ENCODE measurements at places on chromosomes 12 and 14.

- DNase-seq, result peak; percentile 99
These were observed at the start of gene PPP2R5E for GRCh38 chr14:63543000-63543825. Gene PPP2R5E, minus strand, starts transcription at chr14:63543377. Its CDS starts 3,692 bp downstream, at chr14:63539685.

DNA sequence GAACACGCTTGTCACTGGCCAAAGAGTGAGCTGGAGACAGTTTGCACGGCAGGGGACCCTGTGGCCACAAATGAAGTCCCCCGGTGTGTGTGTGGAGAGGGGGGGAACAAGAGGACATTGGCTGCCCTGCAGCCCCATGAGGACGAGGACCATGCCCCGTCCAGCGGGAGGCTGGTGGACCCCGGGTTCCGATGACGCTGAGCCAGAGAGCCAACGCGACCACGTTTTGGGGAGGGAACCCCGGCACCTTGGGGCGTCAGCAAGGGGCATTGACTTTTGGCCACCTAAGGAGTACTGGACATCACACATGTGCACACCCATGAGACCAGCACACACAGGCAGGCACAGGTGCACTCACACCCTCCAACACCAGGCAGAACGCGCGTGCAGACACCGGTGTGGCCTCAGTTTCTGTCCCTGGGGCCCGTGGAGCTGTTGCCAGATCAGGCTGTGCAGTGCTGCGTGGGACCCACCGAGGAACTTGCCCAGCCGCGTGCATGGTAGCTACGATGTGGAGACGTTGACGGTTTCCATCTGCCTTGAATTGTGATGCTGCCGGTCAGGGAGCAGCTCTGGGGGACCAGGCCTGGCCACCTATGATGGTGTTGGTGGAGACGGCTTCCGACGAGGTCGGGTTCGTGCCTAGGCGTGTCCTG, 26.5 kb downstream of the NOC4L start:
- no peak for DNase-seq

- peak; percentile 30 for DNase-seq
These were observed 77.6 kb upstream of the DACT1 start for GRCh38 chr14:58560208-58560607.

- no peak for DNase-seq
These were observed 21.8 kb upstream of the RIN3 start for GRCh38 chr14:92491782-92492181.

DNA sequence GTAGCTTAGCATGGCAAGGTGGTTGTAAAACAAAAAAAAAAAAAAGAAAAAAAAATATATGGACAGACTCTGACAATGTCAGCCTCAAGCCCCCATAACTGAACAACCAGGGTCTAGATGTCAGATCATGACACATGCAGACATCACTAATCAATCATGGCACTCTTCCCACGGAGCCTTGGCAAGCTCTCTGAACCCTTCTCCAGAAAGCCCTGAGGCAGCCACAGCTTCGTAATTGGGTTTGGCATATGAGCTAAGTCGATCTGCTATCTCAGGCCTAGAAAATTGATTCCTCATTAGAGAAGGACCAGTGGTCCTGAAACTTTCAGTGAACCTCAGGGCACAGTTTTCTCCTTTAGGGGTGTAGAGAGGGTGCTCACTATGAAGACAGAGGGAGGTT, 112.2 kb downstream of the GPR135 start:
- no peak for DNase-seq

DNA sequence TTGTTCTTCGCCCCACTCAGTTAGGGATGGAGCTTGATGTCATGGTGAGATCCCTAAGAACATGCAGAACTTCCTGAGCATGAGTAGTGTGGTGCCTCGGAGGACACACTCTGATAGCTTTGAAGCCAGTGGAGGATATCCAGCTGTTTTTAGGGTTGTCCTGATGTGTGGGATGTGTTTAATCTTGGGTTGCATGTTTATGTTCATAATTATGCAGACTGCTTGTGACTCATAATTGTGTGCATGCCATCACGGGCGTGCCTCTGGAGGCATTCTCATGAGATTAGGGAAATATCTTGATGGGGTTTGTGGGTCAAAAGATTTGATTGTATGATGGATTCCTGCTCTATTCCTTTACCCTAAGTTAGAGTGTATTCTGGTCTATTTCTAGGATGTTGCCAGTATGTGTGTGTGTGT, 267.4 kb upstream of the PELI2 start:
- no peak for DNase-seq

- DNase-seq, result no peak
These were observed 96.2 kb upstream of the CPM start for GRCh38 chr12:69028941-69029729.

GRCh38 chr12:49349266-49349665, 2.6 kb downstream of the DNAJC22 start:
- no peak for DNase-seq

GRCh38 chr14:56333359-56334292, 215.4 kb downstream of the PELI2 start:
- peak; percentile 58 for DNase-seq

GRCh38 chr12:26396402-26396801, 201.0 kb downstream of the SSPN start:
- DNase-seq, result no peak

DNA sequence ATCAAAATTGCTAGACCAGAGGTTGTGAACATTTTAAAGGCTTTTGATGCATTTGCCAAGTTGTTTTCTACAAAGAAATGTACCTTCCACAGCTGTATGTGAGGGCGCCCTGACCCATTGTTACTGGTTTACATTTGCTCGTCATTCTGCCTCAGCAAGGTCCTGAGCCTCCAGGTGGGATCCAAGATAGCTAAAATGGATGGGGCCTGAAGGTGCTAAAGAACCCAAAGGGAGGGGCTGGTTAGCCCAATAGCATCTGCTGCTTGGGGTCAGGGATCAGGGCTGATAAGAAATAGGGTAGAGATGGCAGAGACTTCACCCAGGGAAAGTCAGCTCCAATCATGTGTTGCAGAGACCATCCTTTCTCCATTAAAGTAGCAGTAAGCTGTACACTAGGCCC, 43.1 kb downstream of the GALNT16 start:
- DNase-seq, result no peak

GRCh38 chr14:99055816-99056215, 216.2 kb downstream of the BCL11B start:
- DNase-seq, result no peak

DNA sequence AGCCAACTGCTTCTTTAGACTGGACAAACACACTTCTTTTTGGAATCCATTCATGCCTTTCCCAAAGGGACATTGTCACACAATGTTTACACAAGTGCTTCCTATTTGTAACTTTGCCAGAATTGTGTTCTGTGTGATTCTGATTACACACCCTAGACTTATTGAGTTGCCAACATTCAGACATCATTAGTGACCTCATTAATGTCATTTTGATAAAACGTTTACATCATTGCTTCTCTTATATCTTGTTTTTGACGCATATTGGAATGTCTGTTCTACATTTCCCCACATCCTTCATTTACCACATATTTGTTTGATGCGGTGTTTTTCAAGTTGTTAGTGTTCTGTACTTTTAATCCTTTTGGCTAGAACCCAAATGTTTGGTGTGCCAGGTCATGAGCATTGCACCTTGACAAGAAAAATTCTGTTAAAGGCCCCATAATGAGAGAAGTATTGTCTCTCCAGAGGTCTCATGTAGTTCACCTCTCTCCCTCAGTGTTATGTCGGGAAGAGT, 305.5 kb downstream of the AEBP2 start:
- DNase-seq, result peak; percentile 97

DNA sequence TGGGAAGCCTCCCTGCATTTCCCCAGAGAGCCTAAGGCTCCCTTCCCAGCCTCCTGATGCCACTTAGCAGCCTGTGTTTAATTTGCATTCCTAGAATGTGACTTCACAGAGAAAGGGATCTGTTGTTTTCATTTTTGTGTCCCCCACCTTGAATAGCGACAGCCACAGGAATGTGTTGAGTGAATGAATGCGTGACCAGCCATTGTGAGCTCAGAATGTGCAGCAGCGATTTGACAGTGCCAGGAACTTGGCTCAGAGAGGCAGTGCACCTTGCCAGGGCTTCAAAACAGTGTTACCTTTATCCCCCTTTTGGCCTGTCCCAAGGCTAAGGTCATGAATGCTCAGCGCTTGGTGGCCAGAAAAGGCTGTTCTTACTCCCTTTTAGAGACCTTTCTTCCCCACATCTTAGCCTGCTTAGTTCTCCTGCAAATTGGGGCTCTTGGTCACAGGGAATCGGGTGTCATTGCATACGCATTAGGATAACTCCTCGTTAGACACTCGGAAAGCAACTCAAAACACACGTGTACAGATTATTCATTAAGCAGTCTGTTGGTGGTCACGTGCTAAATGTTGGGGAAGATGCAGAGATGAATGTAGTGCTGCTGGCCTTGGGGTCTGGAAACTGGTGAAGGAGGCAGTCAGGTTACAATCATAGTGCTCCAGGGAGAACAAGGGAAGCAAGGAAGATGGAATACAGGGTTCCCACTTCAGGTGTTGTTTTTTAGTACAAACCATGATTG, 9.8 kb downstream of the NTF3 start:
- no peak for DNase-seq

DNA sequence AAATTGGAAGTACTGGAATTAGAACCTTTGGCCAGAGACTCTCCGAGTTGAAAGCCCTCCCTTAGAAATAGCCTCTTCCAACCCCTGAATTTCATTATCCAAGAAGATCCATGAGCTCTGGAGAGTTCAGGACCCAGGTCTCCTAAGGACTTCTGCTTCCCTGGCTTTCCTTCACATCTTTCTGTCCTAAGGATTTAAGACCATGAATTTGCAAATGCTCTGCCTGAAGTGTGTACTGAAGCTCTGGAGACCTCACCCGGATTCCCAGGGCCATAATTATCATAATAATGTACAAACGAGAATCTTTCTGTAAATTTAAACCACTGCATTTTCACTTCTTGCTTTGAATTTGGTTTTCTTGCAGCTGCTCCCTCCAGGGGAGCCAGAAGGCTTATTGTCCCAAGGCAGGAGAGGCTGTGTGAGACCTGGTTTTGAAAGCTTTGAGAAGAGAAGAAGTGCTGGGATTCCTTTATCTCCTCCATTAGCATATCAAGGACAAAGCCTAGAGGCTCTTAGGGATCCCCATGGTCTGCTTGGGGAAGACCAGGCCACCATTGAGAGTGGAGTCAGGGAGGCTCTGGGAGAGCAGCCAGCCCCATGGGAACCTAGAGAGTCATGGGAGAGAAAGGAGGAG, 41.1 kb downstream of the GLRX5 start:
- no peak for DNase-seq

DNA sequence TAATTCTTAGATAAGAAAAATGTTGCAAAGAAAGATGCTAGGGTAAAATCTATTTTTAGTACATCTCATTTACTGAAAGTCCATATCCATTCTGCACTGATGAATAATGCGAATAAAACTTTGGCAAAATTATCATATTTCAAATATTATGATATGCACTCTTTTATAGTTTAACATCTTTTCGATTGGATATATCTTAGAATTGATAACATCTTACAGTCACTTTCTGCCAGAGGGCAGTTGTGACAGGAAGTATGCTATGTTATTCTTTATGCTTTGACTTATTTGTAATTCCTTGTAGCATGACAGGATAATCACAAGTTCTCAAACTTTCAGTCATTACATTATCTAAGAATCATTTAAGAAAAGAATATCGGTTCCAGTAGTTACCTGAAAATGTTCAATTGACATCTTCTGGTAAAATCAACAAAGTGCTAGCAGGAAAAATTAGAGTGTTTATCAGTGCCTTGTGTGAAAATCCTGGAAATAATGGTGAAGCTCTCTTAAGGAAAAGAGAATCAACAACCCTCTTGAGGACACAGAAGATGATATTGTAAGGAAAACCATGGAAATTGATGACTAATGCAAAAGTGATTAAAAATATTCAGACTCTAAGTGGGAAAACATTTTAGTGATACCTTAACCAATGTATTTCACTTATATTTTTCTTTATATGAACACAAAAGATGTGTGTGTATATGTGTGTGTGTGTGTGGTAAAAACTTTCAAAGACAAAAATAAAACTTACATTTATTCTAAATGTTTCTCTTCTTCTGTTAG, 95.5 kb downstream of the SLC6A15 start:
- DNase-seq, result no peak

DNA sequence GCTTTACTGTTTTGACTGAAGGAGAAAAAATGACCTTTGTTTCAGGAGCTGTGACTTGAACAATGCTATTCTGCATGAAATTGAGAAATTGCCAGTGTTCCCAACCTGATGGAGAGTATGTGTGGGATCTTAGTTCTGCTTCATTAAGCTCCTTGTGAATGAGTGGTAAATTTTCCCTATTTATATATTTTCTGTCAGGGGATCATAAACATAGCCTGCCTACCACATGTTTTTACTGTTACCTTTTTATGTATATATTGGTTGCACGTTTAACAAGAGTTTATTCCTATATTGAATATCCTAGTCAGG, 271.7 kb downstream of the PDZRN4 start:
- no peak for DNase-seq

DNA sequence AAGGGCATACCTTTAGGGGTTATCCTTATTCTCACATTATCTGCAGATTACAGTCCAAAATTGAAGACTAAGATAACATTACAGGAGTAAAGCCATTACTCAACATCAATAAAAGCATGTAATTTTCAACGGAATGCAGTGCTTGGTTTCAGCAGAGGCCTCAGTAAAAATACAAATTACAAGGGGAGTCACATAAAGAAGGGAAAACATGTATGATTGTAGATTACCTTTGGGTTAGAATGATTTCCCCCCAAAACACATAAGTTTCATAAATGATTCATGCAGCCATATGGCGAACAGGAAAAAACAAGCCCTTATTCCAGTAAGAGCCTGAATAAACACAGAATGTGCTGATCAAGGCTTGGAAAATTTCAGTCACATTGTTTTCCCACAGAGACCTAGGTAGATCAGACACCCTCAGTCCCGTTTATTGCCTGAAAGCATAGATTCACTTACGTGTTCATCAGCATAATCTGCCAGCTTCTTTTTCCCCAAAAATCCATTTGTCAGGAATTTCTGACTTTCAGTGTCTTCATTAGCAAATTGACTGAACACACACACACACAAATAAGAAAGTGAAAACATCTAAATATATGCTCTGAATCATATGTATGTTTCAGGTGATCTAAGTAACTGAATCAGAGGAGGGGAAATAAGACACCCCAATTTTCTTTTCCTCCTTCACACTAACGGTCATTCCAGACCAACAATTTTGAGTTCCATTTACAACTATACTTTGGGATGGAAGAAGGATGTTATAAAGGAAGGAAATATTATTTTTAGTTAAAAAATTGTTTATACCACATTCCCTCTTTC, 37.5 kb downstream of the SLC38A4 start:
- no peak for DNase-seq

DNA sequence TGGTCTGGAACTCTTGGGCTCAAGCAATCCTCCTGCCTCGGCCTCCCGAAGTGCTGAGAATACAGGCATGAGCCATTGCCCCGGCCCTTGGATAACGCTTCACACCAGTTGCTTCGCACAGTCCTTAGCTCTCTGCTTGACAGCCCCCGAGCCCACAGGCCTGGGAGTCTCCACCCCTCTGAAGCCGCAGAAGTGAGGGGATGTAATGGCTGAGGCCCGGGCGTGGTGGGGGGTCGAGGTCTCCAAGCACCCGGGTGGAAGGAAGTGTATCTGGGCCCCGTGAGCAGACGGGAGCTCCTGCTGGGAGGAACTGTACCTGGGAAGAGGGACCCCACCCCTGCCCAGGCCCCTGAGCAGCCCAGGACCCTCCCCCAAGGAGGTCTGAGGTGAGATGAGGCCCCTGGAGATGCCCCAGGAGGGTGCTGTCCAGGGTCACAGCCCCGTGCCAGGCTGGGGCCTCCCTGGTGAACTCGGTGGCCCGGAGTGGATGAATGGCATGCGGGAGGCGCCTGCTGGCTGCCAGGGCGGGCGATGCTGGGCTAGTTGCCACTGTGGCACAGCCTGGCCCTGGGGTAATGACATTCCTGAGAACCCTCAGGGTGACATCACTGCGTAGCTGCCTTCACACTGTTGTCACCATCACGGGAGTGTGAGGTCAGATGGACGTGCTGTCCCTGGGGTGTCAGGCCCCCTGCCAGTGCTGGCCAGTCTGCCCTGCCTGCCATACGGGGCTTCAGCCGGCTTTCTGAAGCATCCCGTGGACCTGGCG, 48.9 kb downstream of the KIF26A start:
- DNase-seq, result peak; percentile 78
